ENCODE measurements at places on chromosomes 7 and 10.

DNA sequence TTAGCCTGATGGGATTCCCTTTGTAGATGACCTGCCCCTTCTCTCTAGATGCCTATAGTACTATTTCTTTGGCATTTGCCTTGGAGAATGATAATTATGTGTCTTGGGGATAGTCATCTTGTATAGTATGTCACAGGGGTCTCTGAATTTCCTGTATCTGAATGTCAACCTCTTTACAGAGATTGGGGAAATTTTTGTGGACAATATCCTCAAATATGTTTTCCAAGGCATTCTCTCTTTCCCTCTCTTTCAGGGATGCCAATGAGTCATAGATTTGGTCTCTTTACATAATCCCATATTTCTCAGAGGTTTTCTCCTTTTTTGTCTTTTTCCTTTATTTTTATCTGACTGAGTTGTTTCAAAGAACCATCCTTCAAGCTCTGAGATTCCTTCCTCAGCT lies 99.4 kb downstream of the CTNNA3 start:
- DNase-seq: no peak

DNA sequence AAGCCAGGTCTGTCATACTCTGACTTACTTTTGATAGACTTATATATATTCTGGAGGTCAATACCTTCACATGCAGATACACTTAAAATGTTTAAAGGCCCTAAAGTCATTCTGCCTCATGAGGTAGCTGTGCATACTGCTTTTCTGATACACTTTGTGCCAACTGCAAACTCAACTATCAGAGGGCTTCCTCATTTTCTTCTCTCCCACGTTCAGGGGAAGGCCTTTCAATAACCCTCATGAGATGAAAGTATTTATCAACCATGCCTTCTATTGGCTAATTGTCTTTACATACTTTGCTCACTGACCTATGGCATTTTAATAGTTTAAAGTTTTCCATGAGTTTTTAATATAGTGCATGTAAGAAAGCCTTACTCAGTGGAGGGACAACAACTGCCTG lies 112.7 kb upstream of the AMPH start:
- DNase-seq: no peak

GRCh38 chr7:54788664-54789063 lies 29.7 kb upstream of the SEC61G start:
- peak; percentile 43 for DNase-seq

DNA sequence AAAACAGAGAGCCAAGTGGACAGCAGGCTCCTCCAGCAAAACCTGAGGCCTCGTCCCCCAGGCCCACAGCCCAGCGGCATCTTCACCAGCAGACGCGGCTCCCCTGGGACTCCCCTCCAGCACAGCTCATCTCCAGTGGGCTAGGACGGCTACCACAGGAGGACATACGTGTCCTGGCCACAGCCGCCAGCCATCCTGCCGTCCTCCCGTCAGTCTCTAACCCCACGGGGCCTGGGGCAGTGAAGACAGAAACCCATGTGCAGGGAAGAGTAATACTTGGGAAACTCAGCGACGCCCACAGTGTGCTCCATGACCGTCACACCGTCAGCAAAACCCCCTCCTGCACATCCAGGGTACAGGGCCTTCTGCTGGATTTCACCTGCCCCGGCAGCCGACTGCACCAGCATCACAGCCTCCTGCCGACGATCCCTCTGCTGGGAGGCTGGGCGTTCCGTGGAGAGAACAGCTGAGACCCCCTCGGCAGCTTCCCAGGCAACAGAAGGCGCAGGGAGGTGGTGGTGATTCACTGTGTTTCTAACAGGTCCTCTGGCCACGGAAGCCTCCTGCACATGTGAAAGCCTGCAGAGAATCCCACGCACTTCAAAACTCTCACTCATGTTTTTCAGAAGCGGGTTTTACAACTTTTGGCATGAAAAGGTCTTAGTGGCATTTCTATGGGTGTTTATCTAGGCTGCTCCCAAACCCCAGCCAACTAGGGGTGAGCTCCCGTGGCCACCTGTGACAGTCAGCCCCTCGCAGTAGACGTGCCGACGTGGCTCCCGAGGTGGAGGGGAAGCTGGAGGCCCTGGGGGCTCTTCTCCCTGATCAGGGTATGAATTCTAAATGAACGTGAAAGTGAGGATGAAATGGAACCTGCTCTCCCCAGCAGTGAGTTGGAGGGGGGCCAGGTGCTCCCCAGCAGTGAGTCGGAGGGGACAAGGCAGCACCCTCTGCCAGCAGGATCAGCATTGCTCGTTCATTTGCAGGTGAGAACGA lies 513.5 kb downstream of the PTPRN2 start:
- DNase-seq: no peak

- DNase-seq: no peak
These were observed 1.2 kb downstream of the DLG5 start for GRCh38 chr10:77925410-77925794.

GRCh38 chr7:100604976-100605911 lies 3.1 kb downstream of the PCOLCE start:
- no peak for DNase-seq

- DNase-seq: no peak
These were observed 73.2 kb downstream of the SFMBT2 start for GRCh38 chr10:7337431-7338171.

GRCh38 chr7:1748076-1748838 lies 78.2 kb downstream of the ELFN1 start:
- DNase-seq: no peak

DNA sequence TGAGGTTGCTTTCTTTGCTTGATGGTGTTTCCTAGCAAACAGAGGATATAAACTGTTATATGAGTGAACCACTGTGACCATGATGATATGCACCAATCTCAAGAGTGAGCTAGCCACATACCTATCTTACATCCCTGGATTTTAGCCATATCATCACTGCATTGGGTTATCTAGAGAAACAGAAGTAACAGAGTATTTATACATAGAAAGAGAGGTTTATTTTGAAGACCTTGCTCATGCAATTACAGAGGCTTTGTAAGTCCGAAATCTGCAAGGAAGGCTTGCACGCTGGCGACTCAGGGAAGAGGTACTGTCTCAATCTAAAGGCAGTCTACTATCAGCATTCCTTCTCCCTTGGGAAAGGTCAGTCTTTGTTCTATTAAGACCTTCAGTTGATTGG lies 11.8 kb upstream of the PON2 start:
- DNase-seq: no peak

DNA sequence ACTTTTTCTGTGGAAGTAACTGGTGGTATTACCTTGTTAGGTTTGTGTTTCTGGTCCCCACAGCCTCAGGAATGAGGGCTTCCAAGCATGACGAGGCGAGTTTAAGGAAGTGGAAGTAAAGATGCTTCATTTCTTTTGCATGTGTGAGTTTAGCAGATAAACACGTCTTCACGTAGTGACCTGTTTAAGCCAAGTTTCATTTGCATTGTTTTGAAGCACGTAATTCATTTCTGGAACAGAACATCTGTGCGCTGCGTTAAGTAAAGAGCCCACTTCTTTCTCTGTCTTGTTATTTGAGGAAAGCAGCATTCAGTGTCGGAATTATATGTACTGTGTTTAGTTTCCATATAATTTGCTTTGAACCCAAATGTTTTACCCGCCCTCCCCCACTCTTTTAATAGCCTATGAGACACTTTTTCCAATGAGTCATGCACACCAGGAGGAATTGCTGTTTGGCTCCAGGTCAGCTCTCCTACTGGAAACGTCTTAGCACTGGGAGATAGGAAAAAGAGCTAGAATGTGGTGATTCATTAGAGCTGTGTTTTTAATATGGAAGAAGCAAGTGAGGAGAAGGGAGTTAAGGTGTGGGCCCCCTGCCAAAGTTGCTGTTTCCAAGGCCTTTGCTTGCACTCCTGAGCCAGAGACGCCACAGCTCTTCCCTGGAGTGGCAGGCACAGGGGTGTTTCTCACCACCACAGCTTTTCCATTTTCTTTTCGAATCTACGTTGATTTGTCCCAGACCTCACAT lies 36.7 kb downstream of the BTBD16 start:
- no peak for DNase-seq

DNA sequence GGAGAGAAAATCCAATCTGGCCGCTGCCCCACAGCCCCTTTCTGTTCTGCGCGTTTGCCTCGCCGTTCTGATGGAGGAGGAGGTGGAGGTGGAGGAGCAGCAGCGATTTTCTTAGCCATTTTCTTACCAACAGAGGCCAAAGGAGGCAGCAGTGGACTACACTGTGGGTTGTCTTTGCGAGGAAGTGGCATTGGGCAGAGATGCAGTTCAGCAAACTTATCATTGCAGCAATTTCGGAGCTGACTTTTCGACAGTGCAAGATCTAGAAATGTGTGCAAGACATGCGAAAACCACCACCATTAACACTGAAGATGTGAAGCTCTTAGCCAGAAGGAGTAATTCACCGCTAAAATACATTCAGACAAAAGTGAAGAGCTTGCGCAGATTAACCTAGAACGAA lies 1.9 kb upstream of the ARL4A start:
- DNase-seq: no peak

DNA sequence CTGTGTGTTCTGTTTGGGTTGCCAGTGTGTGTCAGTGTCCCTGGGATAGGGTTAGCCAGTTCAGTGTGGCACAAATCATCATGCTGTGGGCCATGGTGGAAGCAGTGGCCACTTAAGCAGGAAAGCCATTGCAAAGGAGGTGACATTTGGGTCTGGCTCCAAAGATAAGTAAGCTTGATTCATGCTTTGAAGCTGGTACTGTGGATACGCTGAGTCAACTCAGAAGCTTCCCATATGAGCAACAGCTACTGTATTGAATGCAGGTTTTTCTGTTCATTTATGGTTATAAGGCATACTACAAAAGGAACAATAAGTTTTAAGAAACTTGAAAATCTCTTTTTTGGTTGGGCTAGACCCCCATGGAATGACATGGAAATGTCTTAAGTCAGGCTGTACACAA lies 143.1 kb downstream of the BMPER start:
- DNase-seq: no peak
